CD4-positive, alpha-beta T cell treated with Interleukin-1 beta for 1 hour (primary cell): ENCODE measurements at places on chromosomes 6 and 20.

- DNase-seq: no peak
These were observed 3.6 kb downstream of the SOX4 start for GRCh38 chr6:21596949-21597682.

- DNase-seq: no peak
These were observed 52.6 kb downstream of the BTBD3 start for GRCh38 chr20:11970243-11970836.

DNA sequence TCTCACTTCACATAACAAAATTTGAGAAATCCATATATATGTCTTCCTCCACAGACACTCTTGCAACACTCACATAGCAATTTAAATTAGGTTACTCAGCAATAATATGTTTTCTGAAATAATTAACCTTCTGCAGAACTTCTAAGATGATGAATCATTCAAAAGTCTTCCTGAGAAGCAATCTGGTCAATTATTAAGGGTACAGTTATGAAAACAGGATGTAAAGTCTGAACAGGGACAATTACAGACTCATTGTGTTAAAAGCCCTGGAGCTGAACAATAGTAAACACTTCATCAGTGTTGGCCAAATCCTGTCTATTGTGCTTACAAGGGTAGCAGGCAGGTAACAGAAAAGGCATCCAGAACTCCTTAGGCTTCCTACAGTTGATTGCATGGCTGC is 75.4 kb downstream of the FILIP1 start:
- no peak for DNase-seq

GRCh38 chr6:138527411-138528088 is 28.3 kb upstream of the NHSL1 start:
- no peak for DNase-seq

GRCh38 chr6:17497535-17498095 is 102.5 kb upstream of the FAM8A1 start:
- no peak for DNase-seq

- DNase-seq: peak; percentile 46
These were observed 1.3 kb downstream of the SRF start for GRCh38 chr6:43172104-43173007.

DNA sequence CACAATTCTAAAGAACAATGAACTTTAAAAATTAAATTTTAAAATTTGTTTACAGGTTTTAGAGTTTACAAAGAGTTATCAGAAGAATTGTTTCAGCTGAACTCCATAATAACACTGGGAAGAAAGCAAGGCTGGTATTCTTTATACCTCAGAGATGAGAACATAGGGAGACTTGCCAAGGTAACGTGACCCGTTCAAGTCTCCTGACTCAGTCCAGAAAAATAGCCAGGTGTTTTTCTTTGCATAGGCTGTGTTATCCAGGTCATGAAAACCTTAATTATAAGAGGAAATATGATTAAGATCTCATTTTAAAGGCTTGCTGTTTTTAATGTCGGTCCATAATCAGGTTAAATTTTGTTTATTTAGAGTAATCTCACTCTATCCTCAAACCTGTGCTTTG is 8.5 kb upstream of the C6orf141 start:
- no peak for DNase-seq

- DNase-seq: no peak
These were observed 6.5 kb upstream of the ABHD12 start for GRCh38 chr20:25397096-25397495.
